Cortex of kidney (tissue), 1 donor: ENCODE measurements at places on chromosomes 13 and 19.

- no peak for DNase-seq
Observed at GRCh38 chr19:18972301-18972811, 31.3 kb upstream of the HOMER3 start.

GRCh38 chr13:21071015-21071414 lies 9.6 kb upstream of the LATS2 start:
- no peak for DNase-seq

GRCh38 chr19:51333836-51334460 lies 8.0 kb downstream of the VSIG10L start:
- DNase-seq: no peak

GRCh38 chr19:15181394-15181793 lies 19.4 kb downstream of the NOTCH3 start:
- no peak for DNase-seq

DNA sequence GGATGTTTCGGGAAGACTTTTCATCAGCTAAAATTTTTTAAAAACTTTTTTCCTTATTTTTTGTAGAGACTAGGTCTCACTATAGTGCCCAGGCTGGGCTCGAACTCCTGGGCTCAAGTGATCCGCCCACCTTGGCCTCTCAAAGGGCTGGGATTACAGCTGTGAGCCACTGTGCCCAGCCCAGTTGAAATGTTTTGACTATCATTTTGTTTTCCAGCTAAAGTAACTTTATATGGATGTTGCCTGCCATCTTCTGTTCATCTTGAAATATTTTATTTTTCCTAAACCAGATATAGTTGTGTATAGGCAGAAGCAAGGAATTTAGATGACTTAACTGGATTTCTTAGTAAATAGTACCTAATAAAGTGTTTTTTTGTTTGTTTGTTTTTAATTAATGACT lies 7.0 kb downstream of the CAB39L start:
- no peak for DNase-seq

DNA sequence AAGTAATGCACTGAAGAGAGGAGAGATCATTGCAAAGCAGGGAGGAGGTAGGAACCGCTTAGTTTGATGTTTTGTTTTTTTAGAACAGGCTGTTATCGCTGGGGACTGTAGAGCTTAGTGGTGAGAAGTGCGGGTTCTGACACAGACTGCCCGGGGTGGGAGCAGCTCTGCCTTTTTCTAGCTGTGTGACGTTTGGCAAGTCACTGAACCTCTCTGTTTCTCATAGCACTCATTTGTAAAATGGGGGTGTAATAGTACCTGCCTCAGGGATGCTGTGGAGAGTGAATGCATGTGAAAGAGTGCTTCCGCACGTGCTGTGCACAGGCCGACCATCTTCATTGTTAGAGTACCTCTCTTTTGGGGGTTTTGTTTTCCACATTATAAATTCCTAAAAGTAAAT lies 19.3 kb downstream of the PRAM1 start:
- DNase-seq: no peak

DNA sequence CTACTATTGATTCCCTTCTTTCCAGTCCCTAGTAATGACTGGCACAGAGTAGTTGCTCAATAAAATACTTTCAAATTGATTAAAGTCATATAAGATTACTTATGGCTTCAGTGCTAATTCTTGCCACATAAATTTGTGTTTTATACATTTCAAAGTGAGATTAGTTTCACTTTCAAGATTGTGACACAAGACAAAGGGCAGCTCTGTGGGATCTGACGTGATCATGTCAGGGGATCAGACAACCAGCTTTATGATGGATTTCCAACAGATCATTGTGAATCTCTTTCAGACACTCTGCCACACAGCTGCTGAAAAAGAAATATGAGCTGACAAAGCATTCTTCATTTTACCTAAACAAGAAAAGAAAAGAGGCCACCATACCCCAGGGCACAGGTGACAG lies 73.4 kb upstream of the POMP start:
- DNase-seq: no peak

DNA sequence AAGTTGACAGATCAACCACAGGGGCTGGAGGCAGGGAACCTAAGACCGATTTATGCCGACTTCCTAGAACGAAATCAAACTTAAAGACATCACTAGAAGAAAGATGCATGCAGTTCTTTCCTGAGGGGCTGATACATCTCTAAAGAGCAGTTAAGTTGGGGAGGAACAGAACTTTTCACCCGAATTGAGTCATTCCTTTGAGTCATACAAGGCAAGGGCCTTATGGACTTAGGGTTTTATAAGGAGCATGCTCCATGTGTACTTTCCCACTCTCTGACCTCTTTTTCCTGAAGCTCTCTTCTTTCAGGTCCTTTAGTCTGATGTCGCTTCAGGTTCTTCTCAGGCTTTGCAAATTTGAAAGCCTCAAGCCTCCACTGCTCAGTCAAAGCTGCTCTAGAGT lies 7.9 kb upstream of the FBXL3 start:
- no peak for DNase-seq

GRCh38 chr13:45508776-45509175 lies 44.0 kb downstream of the COG3 start:
- no peak for DNase-seq

GRCh38 chr13:103607995-103608394 lies 541.8 kb upstream of the SLC10A2 start:
- no peak for DNase-seq

- no peak for DNase-seq
Observed at GRCh38 chr19:41355802-41356201, 2.1 kb upstream of the TGFB1 start.

DNA sequence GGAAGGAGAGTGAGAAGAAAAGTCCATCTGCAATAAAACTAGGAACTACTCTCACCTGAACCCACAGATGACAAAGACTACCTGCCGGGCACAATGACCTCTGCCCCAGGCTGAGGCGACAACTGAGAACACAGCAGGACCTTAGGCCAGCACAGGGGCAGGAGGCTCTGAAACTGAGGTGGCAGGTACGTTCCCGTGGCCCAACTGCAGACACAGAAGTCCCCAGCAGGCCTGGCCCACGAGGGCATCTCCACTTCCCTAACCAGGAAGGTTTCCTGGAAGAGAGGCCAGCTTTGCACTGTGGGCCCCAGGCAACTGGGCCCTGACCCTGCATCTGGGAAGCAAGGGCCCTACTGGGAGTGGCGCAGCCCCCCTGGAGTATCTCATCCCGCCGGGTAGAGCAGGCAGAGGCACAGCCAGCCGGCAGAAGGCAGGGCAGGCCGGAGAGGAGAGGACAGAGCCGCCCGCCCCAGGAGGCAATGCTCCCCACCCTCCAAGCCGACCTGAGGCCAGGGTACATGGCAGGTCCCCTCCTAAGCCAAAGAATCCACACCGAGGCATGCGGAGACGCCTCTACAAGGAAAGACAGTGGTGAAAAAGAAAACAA lies 32.7 kb downstream of the STK24 start:
- no peak for DNase-seq

GRCh38 chr19:4722671-4723594 lies 709 bp downstream of the DPP9 start:
- DNase-seq: no peak

GRCh38 chr19:10321417-10321797 lies 5.6 kb upstream of the FDX2 start:
- DNase-seq: no peak

DNA sequence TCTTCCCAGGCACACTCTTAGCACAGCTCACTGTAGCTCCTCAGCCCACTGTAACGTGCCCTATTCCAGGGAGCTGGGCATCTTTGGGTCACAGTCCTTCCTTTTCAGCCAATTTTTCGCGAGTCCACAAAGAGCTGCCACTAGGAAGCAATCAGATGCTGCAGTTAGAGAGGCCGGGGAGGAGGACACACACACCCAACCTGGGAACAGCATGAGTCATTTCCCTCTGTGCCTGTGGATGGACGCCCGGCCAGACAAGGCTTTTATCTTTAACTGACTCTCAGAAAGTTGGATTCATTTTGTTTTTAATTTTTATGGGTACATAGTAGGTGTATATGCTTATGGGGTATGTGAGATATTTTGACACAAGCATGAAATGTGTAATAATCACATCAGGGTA lies 918.6 kb downstream of the UQCRFS1 start:
- DNase-seq: no peak

GRCh38 chr19:45827459-45828093 lies 12.5 kb upstream of the RSPH6A start:
- no peak for DNase-seq

- no peak for DNase-seq
Observed at GRCh38 chr19:1400281-1401137, 833 bp downstream of the GAMT start.

GRCh38 chr19:41619018-41619556 lies 7.8 kb downstream of the CEACAM4 start:
- DNase-seq: no peak

DNA sequence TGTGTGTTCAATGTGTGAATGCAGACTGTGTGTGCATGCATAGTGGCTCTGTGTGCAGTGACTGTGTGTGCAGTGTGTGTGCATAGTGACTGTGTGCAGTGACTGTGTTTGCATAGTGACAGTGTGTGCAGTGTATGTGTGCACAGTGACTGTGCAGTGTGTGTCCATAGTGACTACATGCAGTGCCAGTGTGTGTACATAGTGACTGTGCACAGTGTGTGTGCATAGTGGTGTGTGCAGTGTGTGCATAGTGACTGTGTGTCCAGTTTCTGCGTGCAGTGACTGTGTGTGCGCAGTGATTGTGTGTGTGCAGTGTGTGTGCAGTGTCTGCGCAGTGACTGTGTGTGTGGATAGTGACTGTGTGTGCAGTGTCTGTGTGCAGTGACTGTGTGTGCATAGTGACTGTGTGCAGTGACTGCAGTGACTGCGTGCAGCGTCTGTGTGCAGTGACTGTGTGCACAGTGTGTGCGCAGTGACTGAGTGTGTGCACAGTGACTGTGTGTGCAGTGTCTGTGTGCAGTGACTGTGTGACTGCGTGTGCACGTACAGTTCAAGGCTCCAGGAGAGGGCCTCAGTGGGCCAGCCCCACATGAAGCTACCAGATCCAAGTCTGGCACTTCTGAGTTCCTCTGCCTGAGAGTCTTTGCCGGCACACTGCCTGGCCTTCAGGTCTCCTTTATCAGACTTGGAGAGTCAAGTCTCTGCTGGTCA lies 90.3 kb downstream of the IER2 start:
- no peak for DNase-seq

DNA sequence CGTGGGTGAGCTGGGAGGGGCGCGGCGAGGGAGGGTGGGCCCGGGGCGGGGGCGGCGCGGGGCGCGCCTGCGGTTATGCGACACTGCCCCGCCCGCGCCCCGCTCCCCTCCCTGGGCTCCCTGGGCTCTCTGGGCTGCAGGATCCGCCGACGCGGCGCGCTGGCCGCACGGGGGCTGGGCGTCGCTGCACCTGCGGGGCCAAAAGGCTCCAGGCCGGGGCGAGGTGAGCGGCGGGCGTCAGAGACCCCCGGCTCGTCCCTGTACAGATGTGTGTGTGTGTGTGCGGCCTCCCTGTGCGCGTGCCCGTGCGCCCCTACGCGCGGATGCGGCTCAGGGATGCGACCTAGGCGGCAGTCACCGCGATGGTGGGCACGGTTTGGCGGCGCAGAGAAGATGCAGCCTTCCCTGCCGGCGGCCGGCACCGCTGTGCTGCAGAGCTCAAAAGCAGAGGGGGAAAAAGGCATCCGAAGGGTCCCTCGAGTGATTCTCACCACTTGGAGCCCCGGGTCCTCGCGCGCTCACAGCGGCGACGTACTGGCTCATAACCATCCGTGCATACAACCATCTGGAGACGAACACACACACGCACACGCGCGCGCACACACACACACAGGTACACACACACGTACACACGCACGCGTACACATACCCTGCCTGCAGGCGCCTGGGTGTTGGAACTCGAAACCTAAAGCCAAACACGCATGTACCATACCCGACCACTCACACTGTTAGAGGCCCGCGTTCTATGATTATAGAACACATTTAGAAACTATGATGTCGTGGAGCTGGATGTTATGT lies 709 bp downstream of the ATP8A2 start:
- no peak for DNase-seq

GRCh38 chr13:26882731-26883130 lies 122.1 kb upstream of the GPR12 start:
- DNase-seq: no peak

DNA sequence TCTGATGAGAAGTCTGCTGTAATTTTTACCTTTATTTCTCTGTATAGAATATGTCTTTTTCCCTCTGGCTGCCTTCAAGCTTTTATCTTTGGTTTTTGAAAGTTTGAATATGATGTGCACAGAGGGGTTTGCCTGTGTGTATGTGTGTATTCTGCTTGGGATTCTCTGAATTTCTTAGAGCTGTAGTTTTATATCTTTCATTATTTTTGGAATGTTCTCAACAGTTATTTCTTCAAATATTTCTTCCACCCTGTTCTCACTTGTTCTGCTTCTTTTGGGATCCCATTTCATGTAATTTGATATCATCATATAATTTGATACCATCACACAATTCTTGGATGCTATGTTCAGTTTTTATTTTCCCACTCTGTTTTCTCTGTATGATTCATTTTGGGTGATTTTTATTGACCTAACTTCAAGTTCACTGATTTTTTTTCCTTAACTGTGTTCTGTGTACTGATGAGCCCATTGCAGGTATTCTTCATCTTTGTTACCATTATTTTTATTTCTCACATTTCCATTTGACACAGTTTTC lies 7.5 kb downstream of the COG3 start:
- DNase-seq: no peak

DNA sequence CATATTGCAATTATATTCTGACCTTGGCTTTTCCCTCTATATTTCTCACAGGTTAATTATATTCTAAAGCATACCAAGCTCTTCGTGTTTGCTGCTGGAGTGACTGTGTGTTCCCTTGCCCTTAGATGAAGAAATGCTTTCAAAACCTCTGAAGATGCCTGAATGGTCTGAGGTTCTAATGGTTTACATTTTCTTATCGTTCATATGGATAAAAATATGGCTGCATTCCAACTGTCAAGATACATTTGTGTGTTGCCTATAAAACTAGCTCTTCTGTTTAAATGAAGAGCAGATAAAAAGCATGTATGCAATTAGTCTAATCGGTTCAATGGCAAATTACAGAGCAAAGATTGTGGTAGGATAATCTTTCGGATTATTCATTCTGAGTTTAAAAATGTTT lies 68.4 kb upstream of the ANKRD10 start:
- no peak for DNase-seq

DNA sequence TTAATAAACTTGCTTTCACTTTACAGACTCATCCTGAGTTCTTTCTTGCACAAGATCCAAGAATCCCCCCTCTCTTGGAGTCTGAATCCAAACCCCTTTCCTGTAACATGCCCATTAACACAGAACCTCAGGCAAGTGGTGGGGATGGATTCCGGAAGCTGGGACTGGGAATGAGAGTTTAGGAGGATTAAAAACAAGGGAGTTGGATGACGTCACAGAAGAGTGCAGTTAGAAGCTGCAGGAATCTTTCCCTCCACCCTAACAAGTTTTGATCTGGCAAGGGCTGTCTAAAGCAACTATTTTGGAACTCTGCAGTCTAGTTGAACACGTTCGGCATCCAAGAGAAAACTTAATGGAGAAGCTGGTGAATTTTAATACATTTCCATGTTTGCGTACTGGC lies 48.2 kb upstream of the PEPD start:
- no peak for DNase-seq

- DNase-seq: no peak
Observed at GRCh38 chr13:111058796-111059506, 56.2 kb upstream of the ARHGEF7 start.

DNA sequence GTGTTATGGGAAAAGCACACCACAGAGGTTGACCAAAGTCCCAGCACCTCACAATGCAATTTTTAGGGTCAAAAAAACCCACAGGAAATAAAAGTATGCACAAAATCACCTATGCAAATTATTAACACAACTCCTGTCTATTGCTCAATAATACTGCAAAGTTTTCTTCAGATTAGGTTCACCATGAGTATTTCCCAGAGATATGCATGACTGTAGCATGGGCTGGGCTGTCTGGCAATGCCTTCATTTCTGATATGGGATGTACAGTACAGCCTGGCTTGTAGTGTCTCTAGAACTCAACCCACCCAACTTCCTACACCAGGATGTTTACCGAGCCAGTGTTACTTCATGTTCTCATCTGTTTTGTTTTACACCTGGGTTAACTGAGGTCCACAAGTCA lies 698.7 kb upstream of the ARGLU1 start:
- no peak for DNase-seq
